ENCODE measurements at places on chromosomes 4 and X.

DNA sequence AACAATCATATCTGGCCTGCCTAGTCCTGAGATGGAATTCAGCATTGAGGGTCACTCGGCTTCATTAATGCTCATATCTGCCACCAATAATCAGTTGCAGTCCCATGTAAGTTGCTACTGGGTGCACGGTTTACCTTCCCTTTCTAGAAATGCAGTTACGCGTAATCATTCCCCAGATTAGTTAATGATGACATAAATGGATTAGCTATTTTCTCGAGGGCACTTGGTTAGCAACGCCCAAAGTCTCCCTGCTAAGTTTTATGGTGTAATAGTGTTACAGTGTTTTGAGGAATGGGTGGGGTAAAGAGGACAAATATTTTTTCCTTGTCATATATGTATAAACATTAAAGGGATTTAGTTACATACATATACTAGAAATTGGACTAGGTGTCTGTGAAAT lies 118.8 kb downstream of the MID1 start:
- no peak for DNase-seq

DNA sequence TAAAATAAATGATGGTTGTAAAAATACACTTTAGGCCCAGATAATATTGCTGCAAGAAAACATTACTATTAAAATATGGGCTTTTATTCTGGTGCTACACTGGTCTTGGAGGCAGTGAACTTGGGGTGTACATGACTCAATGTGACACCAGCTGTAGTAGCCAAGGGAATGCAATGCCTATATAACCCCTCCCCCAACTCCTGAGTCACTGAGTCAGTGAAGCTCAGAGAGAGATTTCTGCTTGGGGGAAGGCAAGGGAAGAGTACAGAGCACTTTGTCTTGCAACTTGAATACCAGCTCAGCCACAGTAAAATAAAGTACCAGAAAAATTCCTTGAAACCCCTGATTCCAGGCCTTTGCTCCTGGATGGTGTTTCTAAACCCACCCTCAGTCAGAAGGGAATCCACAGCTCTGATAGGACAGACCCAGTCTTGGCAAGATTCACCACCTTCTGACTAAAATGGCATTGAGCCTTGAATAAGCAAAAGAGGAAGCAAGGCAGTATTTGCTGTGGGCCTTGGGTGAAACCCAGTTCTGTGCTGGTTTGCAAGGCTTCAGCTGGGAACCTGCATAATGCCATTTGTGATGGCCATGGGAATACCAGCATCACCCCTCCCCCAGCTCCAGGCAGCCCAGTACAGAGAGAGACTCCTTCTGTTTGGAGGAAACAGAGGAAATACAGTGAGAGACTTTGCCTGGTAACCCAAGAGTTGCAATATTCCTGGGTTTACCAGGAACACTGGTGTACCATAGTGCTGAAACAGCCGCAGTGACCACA lies 209.9 kb downstream of the IQCM start:
- DNase-seq: no peak

DNA sequence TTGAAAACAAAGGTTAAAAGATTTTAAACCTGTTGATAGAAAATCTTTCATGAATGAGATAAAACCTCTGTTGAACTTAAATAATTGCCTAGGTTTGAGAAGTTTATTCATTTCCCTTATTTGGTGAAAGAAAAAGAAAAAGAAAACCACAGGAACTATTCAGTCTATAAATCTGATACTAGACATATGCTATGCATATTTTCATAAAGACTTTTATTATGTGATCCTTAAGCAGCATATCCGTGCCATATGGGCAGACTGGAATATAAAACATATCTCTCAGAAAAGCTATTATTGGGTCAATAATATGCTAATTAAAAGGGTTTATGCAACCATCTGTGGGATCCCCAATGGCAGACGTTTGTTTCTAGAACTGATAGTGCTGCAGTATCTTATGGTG lies 178.7 kb downstream of the RASL11B start:
- DNase-seq: no peak

- no peak for DNase-seq
Measured at GRCh38 chr4:14079601-14080000, 452.1 kb upstream of the BOD1L1 start.

DNA sequence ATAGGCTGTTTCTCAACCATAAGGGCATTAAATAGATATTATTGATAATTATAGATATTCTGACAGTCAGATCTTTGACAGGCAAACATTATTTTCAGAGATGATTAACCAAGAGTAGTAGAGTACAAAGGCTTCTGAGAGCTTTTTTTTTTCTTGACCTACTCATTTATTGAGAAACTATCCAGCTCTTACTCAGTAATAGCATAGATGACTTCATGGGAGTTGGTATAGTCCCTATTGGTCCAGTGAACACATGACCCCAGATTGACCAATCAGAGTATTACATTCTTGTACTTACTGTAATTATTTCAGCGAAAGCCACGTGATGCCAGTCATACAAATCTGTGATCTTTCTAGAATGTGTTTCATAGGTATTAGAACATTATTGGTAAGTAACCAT lies 508.7 kb downstream of the FSTL5 start:
- no peak for DNase-seq

DNA sequence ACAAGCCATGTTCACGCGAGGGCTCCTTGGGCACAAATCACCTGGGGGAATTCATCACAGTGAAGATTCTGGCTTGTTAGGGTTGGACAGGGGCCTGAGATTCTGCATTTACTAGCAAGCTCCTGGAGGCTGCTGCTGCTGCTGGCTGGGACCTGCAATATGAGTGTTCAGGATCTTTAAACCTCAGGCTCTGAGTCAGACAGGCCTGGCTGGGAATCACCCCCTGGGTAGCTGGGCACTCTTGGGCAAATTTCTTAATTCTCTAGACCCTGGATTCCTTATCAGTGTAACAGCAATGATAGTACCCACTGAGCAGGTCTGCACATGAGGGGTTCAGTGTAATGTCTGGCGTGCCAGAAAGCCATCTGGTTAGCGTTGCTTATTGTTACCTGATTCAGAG lies 101.5 kb downstream of the DHX15 start:
- no peak for DNase-seq

DNA sequence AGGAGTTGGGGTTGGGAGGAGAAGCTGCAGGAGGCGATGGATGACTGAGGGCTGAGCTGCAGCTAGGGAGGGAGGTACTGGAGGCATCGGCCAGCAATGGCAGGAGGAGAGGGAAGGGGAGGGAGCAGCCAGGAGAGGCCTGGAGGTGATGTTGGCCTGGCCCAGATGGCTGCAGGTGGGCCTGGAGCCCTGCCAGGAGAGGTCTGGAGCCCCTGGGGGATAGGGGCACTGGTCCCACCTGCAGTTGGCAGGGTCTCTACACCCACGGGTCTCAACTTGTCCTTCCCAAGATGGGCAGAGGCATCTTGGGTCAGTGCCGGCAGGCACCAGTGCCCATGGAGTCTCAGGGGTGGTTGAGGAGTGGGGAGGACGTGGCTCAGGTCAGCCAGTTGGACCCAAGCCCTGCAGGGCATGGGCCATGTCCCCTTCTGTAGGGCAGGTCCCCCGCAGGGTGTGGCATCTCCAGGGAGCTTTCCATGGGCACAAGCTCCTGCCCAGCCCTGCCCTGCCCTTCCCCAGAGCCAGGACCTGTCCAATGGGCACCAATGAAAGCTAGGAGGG lies 2.7 kb upstream of the MXD4 start:
- peak; percentile 8 for DNase-seq

DNA sequence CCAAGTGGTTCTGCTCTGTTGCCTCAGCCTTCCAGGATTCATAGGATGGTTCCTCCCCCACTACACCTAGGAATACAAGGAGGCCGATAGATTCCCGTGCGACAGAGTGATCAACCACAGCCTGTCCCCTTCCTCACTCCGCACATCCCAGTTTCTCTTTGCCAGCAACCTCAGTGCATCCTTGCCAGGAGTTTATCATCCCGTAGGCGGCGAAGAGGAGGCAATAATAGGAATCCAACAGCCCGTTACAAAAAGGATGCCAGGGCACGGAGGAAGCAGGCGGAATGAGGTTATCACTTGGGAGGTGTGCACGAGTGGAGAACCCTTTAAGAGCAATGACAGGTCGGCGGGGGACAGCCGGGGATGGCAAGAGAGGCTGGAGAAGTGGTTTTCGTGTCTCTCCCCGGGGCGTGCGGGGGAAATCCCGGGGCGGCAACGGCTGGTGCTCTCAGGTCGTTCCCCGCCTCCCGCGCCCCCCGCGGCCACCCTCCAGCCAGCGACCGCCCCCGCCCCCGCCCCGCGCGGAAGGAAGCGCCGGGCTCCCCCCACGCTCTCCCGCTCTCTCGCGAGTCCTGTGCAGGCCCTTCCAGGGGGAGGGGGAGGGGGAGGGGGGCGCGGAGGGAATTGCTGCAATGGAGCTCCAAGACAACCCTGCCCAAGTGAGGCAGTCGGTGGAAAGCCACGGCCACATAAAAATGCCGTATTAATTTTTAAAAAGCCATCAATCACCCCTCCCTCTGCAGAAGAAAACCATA lies 1.6 kb downstream of the PPP3CA start:
- peak; percentile 87 for DNase-seq

DNA sequence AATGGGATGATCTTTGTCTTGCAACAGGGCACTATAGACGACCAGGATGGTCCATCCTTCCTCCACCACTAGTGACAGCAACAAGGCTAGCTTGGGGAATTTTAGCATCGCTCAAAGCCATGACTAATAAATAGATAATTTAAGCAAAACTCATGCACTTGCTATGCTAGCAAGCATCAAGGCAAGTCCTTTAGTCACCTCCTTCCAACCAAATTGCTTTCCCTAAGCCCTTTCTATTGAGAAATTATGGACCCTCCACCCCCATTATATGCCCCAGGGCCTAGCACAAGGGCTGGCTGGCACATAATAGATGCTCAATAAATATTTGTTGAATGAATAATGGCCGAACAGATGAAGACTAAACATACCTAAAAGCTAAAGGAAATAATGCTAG lies 28.6 kb downstream of the SLC16A2 start:
- DNase-seq: no peak

DNA sequence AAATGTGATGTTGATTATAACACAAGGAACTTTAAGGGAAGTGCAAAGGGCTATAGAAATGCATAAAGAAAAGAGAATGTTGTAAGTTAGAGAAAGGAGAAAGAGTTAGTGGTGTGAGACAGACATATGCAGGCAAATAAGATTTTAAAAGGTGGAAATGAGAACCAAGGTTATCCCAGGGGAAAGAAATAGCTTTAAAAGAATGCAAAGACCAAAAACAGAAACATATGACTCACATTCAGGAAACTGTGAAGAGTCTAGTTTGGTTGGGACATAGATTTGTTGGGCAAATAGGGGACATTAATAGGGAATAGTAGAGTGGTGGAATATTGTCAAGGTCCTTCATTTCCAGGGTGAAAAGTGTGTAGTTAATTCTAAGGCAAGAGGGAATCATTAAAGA lies 52.4 kb downstream of the MAPK10 start:
- no peak for DNase-seq

- DNase-seq: no peak
Measured at GRCh38 chr4:26529479-26529878, 39.2 kb upstream of the CCKAR start.

DNA sequence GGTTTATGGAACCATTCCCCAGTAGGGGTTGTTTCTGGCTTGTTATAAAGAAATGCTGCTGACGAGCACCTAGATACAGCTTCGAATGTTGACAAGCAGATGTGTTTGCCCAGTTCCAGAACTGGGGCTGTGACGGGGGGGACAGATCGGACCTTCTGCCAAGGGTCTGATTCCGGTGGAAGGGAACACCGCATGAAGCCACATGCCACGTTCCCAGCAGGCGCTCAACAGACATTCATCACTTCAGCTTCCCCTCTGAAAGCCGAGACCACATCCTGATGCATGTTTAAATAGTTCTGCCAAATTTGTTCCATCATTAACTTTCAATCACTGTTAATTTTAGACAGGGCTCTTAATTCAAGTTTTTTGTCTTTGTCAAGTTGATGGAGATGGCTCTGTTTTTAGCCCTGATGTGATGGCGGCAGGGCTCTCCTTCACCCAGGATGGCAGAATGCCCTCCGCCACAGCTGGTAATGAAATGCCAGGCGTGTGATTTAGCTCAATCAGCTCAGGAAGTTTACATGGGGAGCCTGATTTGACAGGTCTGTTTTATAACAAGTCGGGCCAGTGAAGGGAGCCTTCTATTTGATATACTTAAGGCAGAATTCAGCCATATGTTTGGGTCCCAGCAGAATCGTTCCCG lies 57.4 kb downstream of the PSAPL1 start:
- DNase-seq: no peak

DNA sequence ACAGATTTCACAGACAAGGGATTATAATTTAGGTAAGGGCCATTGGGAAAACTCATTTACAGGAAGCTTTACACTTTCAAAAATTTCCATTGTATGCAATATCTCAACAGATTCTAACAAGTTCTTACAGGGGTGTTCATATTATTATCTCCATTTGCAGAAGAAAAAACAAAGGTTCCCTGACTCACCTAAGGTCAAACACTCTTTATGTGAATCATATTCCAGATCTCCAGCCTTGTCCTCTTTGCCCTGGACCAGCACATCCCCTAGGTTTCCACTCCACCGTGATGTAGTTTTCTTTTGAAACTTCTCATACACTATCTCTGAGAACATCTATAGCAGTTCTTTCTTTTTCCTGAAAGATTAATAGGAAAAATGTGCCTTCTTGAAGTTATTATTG lies 96.4 kb upstream of the HS3ST1 start:
- DNase-seq: no peak

DNA sequence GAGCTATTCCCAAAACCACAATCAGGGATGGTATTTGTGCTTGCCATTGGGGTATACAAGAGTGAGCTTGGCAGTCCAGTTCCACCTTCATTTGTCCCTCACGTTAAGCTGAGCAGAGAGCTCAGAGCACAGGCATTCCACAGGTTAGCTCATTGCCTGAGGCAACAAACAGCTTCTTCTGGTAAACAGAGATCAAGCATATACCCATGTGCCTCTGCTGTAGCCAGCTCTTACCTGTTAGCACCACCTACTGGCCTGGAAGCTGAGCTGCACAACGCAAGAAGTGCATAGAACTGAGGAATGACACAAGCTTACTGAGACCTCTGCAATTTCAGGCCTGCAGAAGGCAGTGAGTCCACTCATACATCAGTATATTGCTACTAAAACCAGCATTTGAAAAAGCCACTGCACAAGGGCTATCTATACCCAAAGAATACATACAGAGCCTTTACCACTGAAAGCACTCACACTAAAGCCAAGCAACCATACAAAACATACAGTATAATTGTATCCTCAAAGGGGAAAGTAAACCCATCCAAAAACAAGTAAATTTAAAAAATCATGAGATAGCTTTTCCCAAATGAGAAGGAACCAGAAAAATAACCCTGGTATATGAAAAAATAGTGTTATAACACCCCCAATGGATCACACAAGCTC lies 258.3 kb upstream of the GABRA2 start:
- no peak for DNase-seq

- DNase-seq: no peak
Measured at GRCh38 chrX:2967998-2968909, 38.1 kb upstream of the ARSH start.

DNA sequence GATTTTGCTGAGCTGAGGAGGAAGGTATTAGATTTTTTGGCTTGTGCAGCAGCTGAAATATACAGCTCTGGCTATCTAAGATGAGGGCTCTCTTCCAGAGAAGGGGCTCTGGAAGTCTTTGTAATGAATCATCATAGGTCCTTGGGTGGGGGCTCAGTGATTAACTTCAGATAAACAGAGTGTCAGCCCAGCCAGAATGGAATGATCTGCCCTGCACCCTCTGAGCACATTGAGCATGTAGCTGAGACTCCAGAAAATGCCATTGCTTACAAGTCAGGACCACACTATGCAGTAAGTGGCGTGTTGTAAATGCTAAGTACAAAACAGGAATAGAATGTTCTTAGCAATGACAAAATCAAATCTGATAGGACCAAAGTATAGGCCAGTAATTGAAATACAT lies 836.0 kb downstream of the PDHA2 start:
- DNase-seq: no peak
